Stimulated activated CD8-positive, alpha-beta memory T cell treated with anti-CD3 and anti-CD28 coated beads, Interleukin-12 subunit alpha, Interleukin-12 subunit beta, amount 100 ng/mL, for 1 hour (primary cell): ENCODE measurements at places on chromosomes 2 and 18.

DNA sequence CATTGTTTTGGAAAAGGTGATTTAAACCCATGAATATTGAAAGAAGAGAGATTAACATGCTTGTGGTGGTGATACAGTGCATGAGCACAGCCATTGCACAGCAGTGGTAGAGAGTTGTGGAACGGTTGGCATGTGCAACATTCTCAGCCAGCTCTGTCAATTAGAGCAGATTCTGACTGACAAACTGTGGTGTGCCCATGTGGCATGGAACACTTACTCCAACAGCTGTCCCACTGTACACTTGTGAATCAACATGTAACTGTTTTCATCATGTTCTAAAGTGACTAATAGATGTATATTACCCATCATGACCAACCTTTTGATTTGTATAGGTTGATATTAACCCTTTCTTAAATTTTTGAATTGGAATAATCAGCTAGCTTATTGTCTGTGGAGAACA lies 55.6 kb downstream of the PKP4 start:
- no peak for DNase-seq

DNA sequence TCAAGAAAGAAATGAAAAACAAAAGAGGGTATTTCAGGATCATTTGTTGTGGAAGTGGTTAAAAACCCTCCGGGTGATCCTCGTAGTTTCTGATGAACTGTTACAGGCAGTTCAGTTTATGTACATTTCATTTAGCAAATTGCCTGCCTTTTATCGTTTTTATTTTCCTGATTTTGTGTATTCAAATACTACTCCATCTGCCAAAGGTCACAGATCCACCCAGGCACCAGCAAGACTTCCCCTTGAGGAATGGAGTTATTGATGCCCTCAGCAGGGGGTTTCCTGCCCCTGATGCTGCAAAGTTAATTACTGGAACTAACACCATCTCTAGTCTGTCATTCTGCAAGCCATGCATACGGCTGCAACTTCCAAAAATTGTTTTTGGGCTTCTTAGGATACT lies 641.9 kb downstream of the SLC4A3 start:
- DNase-seq: no peak

- no peak for DNase-seq
These were observed 7.0 kb upstream of the ERFE start for GRCh38 chr2:238151628-238152235.

GRCh38 chr18:44652722-44653121 lies 28.0 kb upstream of the SETBP1 start:
- DNase-seq: no peak

DNA sequence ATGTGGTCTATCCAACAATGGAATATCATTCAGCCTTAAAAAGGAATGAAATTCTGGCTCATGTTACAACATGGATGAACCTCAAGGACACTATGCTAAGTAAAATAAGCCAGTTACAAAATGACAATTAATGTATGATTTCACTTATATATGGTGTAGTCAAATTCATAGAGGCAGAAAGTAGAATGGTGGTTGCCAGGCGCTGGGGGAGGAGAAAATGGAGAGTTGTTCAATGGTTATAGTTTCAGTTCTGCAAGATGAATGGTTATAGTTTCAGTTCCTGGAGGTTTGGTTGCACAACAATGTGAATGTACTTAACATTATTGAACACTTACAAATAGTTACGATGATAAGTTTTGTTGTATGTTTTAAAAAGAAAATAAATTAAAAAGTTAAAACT lies 79.2 kb upstream of the IL1R2 start:
- no peak for DNase-seq

- peak; percentile 17 for DNase-seq
These were observed 28.9 kb upstream of the CNOT11 start for GRCh38 chr2:101223814-101224231.

DNA sequence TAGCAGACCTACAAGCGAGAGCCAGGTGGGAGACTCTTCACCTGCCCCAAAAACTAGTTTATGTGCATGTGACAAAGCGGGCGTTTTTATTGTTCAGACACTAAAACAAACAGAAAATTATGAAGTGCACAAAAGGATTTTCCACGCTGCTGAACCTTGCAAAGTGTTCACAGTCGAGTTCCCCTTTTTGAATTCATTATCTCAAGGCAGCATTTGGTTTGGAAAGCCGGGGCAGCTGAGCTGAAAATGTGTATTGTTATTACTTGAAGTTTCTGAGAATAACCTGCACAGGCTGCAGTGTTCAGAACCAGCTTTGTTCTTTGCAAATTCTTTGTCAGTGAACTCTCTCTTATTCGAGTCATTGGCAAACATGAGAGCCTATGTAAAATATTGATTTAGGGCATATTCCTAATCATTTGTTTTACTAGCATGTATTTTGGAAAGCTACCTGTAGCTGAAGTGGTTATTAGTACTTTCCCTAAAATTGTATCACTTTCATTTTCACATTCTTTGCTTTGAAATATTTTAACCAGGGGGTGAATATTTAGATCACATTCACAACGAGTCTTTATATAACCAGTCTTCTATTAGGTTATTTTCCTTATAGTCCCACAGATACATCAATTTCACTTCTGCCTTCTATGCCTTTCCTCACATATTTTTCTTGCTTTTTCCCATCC lies 59.5 kb downstream of the LRRTM1 start:
- DNase-seq: no peak

GRCh38 chr18:48079885-48080284 lies 149.4 kb upstream of the SMAD2 start:
- no peak for DNase-seq

DNA sequence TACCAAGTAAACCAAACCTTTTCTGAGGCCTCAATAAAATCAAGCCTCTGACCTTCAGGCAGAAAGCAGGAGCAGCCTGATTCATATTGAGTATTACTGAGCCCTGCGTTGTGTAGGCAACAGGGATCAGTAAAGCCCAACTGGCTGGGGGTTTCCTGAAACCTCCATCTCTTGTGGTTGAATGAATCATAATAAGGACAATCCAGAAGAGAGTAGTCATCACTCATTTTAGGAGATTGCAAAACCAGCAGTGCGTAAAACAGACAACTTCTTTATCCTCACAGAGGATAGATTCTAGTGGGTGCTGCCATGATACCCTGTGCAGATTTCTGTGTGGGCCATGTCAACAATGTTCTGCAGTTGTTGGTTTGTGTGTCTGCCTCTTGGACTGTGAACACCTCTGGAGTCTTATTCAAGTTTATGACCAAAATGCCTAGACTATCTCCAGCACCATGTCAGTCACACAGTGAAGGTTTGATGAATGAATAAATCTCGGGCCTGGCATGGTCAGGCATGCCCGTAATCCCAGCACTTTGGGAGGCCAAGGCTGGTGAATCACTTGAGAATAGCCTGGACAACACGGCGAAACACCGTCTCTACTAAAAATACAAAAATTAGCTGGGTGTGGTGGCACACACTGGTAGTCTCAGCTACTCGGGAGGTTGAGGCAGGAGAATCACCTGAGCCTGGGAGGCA lies 51.8 kb upstream of the RAB27B start:
- no peak for DNase-seq

DNA sequence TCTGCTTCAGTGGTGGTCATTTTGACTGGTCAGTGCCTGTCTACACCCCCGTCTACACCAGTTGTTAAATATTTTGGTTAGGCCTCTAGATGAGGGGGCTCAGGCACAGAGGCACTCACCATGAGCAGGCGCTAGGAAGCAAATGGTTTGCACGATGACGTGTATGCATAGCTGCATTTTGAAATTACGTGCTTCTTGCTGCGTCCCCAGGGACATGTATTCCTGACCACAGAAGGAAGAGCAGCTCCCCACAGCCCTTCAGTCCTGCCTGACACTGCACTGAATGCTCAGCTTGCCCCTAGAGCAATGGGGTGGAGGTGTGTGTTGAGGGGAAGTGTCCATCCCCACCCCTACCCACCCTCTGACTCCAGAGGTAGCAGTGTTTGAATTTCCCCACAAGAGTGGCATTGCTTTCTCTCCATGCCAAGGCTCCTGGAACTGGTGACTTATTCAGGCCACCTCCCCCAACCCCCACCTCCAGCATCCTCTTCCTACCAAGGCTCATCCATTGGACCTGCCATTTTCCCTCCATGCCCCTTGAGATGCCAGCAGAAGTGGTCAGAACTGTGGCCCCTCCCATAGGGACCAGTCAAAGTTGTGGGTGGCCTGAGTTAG lies 11.4 kb upstream of the ZAP70 start:
- no peak for DNase-seq

DNA sequence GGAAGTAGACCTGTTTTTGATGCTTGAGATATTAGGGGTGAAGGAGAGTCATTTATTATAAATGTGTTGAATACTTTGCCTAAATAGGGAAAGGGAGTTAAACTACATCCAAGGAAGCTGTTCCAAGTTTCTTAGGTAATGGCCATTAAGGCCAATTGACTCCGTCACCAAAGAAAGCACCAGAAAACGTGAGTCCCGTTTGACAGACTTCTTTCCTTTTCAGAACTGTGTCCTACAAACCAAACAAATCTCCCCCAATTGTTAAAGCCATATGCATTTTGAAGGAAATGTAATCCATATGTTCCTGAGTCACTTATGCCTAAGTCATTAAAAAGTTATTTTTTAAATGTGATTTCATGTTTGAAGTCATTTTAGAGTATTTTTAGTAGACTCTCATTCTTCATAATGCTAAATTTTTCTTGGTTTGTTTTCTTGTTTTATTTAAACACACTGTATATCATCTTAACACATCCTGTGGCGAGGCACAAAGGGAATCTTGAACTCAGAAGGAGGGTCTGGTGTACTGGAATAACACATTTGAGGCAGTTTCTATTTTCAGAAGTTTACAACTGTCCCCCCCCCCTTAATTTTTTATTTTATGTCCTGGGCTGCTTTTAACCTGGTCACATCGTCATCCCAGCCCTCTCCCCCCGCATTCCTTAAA lies 133.7 kb downstream of the RHBDD1 start:
- no peak for DNase-seq

GRCh38 chr2:239881031-239881471 lies 144.1 kb downstream of the NDUFA10 start:
- DNase-seq: no peak

DNA sequence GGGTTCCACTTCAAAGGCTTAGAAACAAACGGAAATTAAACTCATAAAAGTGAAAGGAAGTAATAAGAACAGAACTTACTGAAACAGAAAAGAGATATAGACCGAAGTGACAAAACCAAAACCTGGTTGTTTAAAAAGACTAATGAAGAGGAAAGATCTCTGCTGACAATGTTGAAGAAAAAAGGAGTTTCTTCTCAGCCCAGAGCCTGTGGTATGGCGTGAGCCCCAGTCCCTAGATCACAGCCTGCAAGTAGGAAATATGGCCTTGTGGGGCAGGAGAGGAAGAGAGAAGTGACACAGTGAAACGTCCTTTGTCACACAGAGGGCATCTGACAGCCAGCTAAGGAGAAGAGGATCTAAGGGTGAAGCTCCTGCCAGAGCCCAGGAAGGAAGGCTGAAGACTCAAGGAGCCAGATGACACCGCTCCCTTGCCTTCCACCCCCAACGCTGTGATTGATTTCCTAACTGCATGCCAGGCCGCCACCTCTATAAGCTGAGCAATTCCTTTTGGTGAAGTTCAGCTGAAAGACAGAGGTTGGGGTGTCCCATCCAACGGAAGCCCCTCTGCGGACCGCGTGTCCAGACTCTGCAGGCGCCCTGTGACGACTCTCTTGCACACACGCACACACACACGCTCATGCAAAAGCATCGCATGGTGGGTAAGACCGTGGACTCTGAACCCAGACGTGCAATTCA lies 141.1 kb downstream of the HDAC4 start:
- DNase-seq: no peak

DNA sequence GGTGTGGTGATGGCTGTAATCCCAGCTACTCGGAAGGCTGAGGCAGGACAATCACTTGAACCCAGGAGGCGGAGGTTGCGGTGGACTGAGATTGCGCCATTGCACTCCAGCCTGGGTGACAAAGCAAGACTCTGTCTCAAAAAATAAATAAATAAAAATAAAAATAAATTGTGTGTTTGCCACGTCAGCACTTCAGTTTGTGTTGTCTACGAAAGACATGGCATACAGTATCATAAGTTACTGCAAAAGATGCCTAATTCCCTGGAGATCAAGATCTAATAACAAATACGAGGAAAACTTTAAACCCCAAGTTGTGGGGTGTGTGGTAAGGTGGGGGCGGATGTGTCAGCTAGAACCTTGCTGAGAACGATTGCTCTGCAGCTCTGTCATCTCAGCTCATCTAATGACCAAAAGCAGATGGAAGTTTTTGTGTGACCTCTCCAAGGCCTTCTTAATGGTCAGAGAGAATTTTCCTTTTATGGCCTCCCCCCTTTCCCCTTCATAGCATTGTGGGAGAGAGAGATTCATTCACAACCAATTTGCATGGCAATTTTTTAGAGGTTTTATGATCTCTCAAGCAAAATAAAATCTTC lies 11.3 kb downstream of the NPAS2 start:
- DNase-seq: no peak

- no peak for DNase-seq
These were observed 94.4 kb downstream of the TAF4B start for GRCh38 chr18:26320686-26321085.

- no peak for DNase-seq
These were observed 4.1 kb downstream of the RHBDD1 start for GRCh38 chr2:226839951-226840350.

DNA sequence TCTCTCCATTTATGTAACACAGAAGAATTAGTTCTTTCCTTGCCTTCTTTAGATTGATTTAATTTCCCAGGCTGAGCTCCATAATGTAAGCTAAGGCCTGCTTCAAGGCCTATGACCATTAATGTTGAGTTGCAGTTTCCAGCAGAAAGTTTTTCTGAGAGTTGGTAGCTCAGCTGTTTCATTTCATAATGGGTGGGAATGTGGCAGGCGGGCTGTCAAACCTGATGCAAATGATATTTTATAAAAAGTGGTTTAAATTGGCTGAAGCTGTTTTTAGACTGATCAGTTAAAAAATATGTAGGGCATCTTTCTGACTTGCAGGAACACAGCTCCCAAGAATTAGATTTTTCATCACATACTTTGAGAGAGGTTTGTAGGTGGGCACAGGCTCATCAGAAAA lies 40.4 kb upstream of the FSHR start:
- no peak for DNase-seq

- DNase-seq: no peak
These were observed 165.2 kb downstream of the SH3BP4 start for GRCh38 chr2:235116885-235117492.

DNA sequence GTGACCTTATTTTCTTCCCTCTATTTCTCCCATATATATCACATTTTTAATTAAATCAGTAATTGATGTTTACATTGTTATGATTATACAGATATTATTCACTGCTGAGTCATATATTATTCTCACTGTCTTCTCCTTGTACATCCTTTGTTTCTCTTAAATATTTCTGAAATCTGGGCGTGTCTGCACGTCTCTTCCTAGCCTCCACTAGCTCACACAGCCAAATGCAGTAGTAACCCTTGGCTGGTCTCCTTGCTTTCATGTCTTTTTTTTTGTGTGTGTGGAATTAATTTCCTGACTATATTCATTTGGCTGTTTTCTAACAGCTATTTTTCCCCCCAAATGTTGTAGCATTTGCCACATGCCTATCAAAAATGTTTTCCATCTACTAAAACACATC lies 15.8 kb downstream of the CCNYL1 start:
- DNase-seq: no peak

DNA sequence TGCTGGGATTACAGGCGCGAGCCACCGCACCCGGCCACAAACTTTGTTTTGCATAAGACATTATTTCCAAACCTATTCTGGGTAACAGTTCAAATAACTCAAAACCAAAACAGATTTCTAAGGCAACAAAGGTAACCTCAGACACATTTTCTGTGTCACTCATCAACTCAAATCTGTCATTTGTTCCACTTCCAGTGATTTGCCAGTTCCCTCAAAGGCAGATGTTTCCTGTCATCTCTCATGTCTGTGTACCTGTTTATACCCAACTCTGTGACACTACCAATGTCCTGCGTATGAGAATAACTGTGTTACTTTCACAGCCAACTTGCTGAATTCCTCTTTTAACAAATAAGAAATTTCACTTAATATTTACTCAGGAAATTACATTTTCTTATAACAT lies 54.4 kb downstream of the SCN3A start:
- DNase-seq: no peak
